ENCODE measurements at places on chromosomes 3 and 15.

- DNase-seq: no peak
Measured at GRCh38 chr15:41970456-41970855, 1.9 kb downstream of the EHD4 start.

DNA sequence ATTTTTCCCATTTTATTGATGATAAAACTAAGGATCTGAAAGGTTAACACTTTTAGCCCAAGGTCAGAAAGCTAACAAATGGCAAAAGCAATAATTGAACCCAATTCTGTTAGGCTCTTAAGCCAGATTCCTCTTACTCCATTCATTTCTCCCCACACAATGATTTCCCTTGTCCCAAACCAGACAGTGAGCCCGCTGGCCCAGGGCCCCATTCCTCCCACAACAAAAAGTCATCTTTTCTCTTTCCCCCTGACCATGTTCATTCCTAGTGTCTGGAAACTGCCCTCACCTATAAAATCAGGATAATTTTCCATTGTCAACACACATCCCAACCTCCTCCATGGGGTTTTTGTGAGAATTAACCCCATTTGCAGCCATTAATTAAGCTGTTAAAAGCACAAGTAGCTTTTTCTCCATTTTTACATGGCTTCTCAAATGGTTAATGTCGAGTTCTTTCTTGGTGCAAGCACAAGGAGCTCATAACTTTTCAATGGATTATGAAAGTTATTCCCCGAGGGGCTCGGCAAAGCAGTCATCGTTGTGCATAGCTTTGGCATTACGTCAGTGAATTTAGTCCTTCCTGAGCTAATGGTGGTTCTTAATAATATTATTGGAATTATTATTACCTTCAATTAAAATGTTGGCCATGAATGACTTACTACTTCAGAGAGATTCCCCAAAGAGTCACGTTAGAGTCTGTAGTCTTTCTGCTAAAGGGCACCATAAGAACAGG is 151.0 kb upstream of the WNT5A start:
- DNase-seq: no peak

DNA sequence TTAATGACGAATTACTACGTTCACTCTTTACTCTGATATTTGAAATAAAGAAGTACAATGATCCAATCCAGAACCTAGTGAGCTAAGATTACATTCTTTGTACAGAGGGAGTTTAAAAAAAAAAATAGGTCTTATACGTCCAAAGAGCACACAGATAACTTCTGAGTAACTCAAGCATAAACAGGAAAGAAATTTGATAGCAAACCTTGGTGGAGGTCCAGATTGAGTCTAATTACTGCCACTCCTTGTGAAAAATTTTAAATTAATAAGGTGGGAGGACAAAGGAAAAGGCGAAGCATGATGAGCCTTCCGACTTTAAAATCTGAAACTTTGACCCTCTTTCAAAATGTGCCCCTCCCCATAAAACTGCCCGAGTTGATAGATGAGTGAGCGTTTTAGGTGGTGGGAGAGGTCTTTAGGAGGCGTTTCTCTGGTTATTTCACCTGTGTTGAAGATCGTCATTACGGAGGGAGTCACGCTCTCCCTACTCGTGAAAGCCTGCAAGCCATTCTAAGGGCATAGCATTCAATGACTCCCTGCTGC is 127.0 kb upstream of the ROBO2 start:
- no peak for DNase-seq

- peak; percentile 16 for DNase-seq
Measured at GRCh38 chr3:120177707-120178306, 83.6 kb upstream of the GSK3B start.

- DNase-seq: peak; percentile 22
Measured at GRCh38 chr3:14278799-14279625, 100.4 kb downstream of the LSM3 start.

DNA sequence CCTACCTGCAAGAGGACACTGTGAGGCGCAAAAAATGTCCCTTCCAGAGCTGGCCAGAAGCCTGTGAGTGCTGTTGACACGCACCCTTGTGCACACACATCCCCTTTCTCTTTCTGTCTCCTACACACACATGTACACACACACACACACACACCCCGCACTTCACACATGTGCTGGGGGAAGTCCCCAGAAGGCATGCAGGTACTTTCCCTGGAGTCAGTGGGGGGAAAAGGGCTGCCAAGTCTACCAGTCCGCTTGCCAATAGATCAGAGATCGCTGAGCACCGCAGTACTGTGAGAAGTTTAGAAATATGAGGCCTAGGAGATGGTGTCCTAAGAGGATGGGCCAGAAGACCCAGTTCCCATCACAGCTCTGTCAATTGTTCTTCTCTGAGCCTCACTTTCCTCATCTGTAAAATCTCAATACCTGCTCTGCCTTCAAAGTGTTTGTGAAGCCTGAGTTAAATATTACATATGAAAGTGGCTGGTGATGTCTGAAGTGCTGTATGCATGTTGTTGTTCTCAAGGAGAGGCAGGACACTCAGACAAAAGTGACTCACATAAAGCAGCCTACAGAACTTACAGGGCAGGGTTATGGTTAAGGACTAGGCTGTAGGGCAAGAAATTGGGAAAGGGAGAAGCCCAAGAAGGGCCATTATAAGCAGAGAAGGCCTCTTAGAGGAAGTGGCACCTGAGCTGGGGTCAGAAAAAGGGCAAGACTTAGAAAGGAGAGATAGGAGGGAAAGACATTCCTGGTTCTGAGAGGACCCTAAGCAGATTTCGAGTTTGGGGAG is 6.8 kb downstream of the IL17RE start:
- DNase-seq: no peak

GRCh38 chr15:72685301-72685924 is 569 bp downstream of the HIGD2B start:
- no peak for DNase-seq

GRCh38 chr15:73948982-73949381 is 22.7 kb downstream of the LOXL1 start:
- DNase-seq: no peak

DNA sequence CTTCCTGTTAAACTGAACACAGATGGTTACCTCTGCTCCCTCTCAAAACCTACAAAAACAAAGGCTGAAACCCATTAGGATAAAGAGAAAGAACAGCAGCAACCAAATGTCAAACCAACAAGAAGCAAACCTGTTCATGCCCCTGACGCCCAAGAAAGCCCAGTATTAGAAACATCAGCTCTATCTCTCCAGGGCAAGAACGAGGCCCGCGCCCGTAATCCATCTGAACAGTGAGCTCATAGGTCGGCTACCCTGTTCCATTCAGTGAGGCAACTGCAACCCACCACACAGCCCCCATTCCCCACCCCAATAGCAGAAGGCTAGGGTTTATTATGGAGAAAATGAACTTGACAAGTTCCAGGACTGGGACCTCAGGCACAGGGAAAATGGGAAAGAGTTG is 10.0 kb downstream of the LSG1 start:
- DNase-seq: no peak

- DNase-seq: no peak
Measured at GRCh38 chr15:65369651-65370050, 8.2 kb downstream of the IGDCC3 start.

GRCh38 chr3:66487465-66487864 is 13.4 kb downstream of the LRIG1 start:
- DNase-seq: no peak

- DNase-seq: no peak
Measured at GRCh38 chr15:74389241-74390048, 22.0 kb upstream of the CYP11A1 start.

- peak; percentile 92 for DNase-seq
Measured at GRCh38 chr15:91854639-91854990, 1.1 kb downstream of the SLCO3A1 start.

- no peak for DNase-seq
Measured at GRCh38 chr3:162555761-162556160, 1059.2 kb downstream of the OTOL1 start.

- no peak for DNase-seq
Measured at GRCh38 chr3:122066331-122067213, 11.4 kb downstream of the CD86 start.

DNA sequence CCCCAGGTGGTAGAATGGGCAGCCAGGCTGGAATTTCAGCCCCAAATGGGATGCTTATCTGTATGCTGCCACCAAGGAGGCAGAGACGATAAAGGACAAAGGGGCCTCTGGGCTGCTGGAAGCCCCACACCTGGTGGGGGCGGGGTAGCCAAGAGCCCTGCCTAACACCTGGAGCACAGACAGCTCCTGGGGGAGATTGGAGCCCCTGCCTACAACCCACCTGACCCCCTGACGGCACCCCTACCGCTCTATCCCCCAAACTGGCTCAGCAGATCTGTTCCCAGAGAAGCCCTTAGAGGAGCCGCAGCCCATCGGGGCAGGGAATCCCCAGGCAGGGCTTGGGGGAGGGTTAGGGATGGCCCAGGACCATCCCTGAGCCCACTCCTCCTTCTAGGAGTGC is 15.8 kb upstream of the SEMA3F start:
- DNase-seq: no peak

DNA sequence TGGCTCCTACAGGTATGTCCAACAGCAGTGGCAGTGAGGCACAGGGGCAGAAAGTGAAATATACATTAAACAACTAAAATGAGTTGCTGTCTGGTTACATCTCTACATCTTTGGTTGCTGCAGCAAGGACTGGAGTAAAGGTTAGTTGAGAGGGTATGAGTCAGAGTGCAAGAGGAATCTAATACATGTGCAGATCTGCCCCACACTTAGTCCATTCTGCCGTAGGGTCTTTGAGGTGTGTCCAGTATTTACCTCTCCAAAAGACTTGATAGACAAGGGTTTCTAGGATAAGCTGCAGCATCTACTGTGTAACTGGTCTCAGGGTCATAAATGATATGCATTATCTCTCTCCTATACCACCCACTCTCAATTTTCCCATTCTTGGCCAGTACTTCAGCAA is 6.2 kb upstream of the NEDD4 start:
- DNase-seq: no peak

- no peak for DNase-seq
Measured at GRCh38 chr3:41173926-41174885, 25.1 kb upstream of the CTNNB1 start.

GRCh38 chr3:28134198-28134597 is 107.2 kb upstream of the CMC1 start:
- no peak for DNase-seq

- no peak for DNase-seq
Measured at GRCh38 chr3:162632672-162633071, 1136.1 kb downstream of the OTOL1 start.

- peak; percentile 42 for DNase-seq
Measured at GRCh38 chr3:130699765-130700164, 46.9 kb downstream of the PIK3R4 start.

DNA sequence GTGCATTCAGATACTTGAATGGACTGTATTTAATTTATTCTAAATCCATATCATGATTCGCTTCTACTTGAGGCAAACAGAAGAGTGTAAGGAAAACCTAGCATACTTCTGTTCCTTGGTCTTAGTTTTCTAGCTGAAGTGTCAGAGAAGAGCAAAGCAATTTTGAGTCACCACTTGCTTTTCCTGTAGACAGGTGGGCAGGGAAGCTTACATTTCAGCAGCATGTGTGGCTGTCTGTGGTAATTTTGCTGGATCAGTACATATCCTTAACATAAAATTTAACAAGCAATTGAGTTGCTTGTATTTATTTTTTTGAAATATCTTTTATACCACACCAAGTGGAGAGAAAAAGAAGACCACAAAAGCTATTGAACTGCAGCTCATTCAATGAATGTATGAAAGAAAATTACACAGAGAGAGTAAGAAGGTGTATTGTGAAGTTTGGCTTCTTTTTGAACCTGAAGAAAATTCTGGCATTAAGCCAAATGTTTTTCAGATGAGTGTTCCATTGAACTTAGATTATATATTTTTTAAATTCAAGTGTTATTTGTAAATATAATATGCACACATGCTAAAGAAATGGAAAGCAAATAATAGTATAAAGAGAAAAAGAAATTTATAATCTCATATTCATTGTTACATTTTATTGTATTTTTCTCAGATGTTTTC is 747.6 kb downstream of the NAALADL2 start:
- no peak for DNase-seq

DNA sequence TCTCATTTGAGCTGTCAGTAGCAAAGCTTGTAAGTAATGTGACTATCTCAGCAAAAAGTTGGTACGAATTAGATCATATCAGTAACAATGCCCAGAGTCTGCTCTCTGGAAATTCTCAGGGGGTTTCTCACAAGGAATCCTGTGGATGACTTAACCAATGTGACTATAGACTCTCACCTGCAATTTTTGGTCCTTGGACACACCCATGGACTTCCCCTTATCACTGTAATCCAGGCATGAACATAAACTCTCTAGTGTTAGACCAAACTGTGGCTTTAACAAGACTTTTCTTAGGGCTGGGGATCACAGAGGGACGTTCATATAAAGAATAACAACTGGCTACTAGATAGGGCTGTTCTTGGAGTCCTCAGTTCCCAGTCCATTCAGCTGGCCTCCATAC is 3.9 kb upstream of the ZNF80 start:
- DNase-seq: no peak

- DNase-seq: no peak
Measured at GRCh38 chr3:132655471-132655870, 4.1 kb downstream of the ACAD11 start.

DNA sequence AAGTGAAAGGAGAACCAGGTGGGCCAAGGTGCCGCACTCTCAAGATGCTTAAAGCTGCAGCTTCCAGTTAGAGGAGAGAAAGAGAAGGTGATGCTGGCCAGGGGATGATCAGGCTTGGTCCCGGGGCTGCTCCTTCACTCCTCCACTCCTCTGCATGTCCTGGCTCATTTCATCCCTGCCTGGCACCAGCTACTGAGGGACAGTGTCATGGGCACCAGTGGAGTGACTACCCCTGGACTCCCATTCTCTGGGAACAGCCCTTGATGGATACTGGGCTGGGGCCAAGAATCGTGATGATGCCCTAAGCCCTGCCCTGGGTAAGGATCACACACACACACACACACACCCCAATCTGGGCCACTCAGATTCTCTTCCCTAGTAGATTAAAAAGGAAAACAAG is 243.7 kb downstream of the UACA start:
- DNase-seq: no peak

DNA sequence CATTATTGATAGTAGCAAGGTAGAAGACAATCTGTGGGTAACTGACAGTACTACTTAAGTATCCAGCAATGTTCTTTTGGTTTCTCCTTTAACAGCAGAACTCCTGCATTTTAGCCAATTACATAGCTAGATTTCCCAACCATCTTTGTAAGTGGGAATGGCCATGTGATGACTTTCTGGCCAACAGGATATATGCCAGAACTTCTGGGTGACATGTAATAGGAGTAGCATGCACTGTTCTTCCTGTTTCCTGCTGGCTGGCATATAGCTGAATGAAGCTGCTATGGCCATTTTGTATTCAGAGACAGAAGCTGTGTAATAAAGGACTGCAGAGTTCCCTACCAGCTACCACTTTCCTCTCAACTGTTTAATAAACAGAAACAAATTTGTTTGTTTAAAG is 18.0 kb downstream of the SPICE1 start:
- peak; percentile 9 for DNase-seq

Measured in inflammatory macrophage treated with lipopolysaccharide for 1 hour (primary cell).